ENCODE measurements at places on chromosomes 1 and 21. TPM values are rescaled to one million over a fixed set of nuclear protein-coding genes. Genes with fewer than 3 reads are reported as not detected.

- no peak for DNase-seq
Measured at GRCh38 chr21:16262091-16262490, 532.3 kb downstream of the USP25 start.

DNA sequence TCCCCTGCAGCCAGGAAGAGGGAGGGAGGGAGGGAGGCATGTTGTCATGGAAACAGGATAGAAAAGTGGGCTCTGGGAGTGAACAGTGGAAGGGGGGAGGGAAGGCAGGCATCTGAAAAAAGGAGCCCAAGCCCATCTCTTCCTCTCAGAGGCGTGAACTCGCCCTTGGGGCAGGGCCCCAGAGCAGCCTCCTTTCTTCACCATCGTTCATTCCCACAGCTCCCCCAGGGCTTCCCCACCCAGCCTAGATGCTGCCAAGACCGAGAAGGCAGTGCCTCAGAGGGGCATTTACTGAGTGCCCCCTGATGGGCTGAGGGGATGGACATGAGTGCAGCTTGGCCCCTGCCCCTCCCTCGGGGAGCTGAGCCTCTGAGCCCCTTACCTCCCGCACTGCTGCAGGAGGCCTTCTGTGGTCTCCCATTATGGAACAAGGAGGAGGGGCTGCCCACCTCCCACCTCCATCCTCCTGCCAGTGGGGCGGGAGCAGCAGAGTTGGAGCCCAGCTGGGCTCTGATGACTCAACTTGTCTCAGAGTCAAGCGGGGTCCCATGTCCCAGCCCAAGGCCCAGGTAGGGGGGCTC is 39.1 kb upstream of the KIF21B start:
- DNase-seq, result no peak

DNA sequence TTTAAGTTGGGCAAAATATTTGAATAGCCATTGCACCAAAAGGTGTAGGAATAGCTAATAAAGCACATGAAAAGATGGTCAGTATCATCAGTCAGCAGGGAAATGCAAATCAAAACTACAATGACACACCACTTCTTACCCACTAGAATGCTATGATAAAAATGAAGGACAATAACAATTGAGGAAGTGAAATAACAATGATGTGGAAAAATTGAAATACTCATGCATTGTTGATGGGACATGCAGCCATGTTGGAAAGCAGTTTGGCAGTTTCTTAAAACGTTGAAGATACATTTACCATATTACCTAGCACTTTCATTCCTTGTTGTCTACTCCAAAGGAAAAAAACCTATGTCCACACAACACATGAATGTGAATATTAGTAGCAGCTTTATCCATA is 28.4 kb downstream of the HSD3B1 start:
- DNase-seq, result no peak

GRCh38 chr1:209686322-209686721 is 11.1 kb downstream of the G0S2 start:
- no peak for DNase-seq

DNA sequence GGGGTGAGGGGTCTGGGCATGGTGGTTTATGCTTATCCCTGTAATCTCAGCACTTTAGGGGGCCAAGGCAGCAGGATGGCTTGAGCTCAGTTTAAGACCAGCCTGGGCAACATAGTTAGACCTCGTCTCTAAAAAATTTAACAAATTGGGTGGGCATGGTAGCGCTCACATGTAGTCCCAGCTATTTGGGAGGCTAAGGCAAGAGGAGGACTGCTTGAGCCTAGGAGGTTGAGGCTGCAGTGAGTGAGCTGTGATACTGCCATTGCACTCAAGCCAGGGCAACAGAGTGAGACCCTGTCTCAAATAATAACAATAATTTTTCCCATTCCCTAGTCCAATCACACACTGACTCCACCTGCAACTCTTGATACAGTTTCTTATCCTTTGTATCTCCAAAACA is 6.3 kb downstream of the WASF2 start:
- DNase-seq, result no peak

DNA sequence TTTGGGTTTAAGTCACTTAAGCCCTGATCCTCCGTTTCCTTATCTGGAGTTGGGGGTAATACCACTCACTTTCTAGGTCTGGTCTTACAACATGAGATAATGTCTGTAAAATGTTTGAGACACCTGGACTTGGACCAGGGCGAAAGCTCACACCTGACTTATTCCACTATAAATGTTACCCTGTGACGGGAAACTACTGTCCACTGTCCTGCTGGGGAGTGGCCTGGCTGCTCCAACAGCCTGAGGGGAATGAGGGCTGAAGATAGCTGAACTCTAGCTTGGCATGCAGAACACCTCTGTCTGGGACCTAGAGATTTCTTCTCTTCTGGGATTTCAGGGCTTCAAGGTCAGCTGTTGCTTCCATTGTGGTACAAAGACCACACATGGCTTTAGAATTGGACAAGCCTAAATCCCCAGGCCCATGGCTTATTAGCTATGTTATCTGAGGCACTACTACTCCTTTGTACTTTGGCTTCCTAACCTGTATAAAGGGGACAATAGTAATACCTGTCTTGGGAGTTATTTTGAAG is 9.5 kb upstream of the A3GALT2 start:
- DNase-seq, result no peak

DNA sequence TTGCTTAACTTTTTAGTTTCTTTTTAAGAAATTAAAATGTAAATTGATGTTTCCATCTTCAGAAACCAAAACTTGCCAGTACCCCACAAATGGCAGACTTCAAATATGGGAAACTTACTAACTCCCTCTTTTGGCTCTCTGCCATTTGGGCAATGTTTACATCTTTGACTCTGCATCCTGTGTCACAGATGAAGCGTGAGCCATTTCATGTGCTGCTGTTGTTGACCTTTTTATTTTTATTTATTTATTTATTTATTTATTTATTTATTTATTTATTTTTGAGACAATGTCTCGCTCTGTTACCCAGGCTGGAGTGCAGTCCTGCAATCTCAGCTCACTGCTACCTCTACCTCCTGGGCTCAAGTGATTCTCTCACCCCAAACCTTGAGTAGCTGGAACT is 16.0 kb upstream of the COG2 start:
- DNase-seq, result no peak

DNA sequence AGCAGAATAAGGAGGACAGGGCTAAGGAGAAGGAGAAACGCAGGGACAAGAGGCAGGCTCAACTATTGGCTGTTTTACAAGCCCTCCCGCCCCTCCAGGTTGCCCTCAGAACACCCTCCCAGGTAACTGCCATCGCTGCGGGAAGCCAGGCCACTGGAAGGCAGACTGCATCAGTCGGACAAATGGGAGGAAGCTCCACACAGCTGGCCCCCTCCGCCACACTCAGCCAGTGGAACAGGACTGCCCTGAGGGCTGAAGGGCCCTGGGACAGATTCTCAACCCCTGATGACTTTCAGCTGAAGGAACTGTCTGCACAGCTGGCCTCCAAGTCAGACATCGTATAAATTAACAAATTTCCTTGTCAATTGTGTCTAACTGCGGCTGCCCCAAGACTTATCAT is 21.8 kb downstream of the LRRC3 start:
- no peak for DNase-seq

GRCh38 chr1:109959974-109960744 is 24.4 kb upstream of the AHCYL1 start:
- peak; percentile 78 for DNase-seq

DNA sequence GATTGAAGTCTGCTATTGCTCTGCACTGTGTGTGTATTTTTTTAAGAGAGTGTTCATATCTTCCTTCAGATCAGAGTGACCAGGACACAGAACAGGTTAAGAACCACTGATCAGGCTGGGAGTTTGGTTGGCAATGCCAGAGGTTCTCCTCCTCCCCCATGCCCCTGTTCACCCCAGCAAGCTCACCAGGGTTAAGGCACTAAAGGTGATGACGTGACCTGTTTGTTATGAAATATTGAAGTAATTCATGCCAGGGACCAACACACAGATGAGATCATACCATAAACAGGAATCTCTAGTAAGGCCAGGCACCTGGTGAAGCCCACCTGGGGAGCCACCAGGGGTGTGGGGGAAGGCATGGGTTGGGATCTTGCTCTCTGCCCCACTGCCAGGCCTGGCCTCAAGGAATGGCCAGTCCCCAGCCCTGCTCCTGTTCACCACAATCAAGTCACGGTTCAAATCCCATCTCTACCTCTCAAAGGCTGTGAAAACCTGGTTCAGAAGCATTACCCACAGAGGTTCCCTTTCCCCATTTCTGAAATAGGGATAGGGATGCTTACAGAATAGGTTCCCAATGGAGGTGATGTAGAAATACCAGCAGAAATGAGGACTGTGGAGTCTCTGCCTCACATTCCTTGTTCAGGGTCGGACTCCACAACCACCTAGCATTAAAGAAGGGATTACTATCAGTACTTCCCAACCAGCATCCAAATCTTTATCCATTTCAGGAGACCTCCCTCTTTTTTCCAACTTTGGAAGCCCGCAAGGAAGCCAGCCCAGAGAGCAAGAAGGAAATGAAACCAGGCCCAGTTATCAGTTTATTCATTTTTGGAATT is 2.4 kb downstream of the ID3 start:
- peak; percentile 86 for DNase-seq

DNA sequence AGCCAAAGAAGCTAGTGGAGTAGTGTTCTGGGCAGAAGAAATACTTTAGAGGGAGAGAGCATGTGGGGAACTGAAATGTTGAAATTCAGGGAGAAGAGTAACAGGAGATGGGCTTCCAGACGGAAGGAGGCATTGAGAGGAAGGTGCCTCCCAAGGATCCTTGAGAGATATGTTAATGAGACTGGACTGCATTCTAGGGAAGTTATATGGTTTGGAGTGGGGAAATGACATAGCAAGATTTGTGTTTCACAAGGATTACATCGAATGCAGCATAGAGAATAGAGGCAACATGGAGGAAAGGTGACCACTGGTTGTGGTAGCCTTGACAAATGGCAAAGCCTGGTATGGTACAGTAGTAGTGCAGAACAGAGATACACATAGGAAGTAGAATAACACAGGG is 160.5 kb upstream of the HMCN1 start:
- no peak for DNase-seq

- DNase-seq, result no peak
Measured at GRCh38 chr1:89089962-89090361, 25.0 kb upstream of the GBP1 start.

GRCh38 chr1:19670787-19671186 is 6.1 kb downstream of the HTR6 start:
- DNase-seq, result no peak

GRCh38 chr1:244796719-244797406 is 38.6 kb upstream of the COX20 start:
- peak; percentile 68 for DNase-seq

- no peak for DNase-seq
Measured at GRCh38 chr1:45348966-45349677, 8.9 kb upstream of the MUTYH start.

DNA sequence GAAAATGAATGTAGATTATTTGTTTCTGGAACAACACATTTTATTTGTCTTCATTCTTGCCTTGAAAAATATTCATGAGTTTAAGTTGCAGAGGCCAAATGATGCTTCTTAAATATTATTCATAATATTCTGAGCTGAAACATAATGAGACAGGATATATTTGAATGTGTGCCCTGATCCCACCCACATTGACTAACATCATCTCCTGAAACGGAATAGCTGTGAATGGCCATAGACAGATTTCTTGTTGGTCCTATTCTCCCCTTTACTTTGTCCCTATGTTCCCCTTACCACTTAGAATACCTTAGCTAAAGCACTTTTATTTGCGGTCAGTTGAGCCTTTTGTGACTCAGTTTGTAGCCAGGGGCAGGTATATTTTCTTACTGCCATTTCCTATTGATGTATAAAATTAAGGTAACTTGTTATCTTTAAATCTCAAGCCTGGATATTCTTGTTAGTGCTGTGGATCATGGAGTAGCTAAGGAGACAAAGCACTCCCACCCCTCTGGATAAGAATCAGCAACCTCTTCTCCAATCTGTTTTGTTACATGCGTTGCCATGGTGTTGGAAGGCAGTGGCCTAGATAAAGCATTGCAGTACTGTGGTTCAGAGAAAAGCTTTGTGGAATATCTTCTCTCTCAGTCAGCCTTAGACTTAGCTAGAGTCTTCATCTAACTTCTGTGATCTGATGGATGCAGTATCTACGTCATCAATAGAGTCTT is 478.5 kb upstream of the DEPDC1 start:
- no peak for DNase-seq

DNA sequence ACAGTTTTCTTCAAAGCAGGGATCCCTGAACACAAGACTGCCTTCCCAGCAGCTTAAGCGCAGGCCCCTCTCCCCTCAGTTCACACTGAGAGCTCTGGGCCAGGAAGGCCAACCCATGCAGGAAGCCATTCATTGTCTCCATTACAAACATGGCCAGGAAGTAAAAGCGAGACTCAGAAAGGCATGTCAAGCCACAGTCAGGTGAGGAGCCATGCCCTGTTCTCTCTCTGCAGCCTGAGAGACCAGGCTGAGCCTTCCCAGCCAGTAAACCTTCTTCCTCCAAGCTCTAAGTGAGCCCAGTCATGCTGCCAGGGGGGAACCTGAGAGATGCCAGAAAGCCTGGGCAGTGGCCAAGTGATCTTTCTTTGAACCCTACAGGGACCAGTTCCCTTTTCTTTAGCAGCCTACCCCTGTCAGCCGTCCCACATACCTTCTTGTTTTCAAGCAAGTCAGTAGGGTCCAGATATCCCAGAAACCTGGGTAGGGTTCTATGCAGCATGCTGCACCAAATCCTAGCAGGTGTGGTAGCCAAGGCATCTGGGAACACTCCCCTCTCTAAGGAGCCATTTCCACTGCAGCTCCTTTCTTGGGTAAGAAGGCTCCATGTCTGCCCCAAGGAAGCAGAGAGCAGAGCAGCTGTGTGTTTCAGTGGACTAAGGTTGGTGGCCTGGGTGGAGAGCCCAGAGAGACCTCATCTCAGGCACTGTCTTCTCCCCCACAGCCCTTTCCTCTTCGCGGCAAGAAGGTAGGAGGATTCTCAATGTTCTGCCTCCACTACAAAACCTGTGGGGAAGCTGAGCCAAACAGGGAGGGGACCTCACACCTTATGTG is 977 bp downstream of the TRAF3IP3 start:
- no peak for DNase-seq

DNA sequence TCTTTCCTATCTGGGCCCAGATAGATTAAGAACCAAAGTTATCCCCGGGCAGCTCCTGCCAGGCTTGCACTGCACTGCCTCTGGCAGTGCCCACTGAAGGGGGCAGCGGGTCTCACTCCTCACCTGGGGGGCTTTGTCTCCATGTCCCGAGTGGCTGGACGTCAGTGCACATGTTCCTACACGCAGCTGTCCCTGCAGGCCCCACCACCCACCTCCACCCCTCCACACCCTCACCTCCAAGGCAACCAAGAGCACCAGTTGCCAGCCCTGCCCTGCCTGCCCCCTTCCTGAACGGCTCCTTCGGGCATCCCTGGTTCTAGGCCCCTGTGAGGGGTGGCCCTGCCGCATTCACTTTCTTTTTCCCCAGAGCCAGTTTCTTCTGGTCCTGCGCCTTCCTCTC is 147.2 kb downstream of the PEX14 start:
- DNase-seq, result no peak

Gene FMOD
- 0.18 TPM for total RNA-seq

Gene AIRE
- total RNA-seq, result not detected

Gene DMRTA2
- total RNA-seq, result not detected

Gene PCAT6
- 0.56 TPM for total RNA-seq

Gene ZSWIM5
- under 0.01 TPM for total RNA-seq

Gene F5
- not detected for total RNA-seq

All from IMR-90 (cell line).